ENCODE measurements at places on chromosomes 3 and 15.

GRCh38 chr15:89383365-89384175 lies 48.9 kb upstream of the POLG start:
- DNase-seq = no peak

- no peak for DNase-seq
Measured at GRCh38 chr15:80852676-80853075, 73.5 kb downstream of the CEMIP start.

- peak; percentile 74 for DNase-seq
Measured at GRCh38 chr15:85754989-85755388, 39.7 kb downstream of the KLHL25 start.

DNA sequence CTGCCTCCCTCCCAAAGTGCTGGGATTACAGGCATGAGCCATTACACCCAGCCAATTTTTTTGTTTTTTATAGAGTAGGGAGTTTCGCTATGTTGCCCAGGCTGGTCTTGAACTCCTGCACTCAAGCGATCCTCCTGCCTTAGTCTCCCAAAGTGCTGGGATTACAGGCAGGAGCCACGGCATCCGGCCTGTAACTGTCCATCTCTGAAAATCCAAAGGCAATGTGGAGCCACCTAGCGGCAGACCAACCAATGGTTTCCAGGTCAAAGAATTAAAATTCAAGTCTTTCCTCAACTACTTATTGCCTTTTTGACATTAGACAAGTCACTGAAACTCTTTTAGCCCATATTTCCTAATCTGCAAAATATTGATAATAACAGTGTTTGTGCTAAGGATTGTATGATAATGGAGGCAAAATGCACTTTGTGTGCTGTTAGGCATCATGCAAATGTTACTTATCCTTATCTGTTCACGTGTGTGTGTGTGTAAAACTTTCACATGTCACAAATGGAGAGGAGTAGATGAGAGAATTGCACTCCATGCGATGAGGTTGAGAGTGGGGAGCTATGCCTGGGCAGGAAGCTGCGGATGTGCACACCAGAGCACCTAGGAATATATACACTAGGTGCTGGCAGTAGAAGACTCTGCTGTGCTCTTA lies 48.7 kb downstream of the COL8A1 start:
- DNase-seq = peak; percentile 81

DNA sequence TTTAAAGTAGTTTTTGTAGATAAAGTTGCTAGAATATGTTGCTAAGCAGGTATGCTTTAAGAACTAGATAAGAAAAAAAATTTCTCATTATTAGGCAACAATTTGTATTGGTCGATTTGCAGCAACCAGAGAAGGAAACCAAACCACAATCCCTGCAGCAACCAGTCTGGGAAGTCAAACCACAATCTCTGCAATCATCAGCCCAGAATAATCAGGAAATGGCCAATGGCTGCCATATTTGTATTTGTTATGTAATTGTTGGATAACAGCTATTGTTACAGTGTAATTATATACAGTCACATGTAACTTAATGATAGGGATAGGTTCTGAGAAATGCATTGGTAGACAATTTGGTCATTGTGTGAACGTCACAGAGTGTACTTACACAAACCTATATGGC lies 23.6 kb downstream of the STXBP5L start:
- no peak for DNase-seq

DNA sequence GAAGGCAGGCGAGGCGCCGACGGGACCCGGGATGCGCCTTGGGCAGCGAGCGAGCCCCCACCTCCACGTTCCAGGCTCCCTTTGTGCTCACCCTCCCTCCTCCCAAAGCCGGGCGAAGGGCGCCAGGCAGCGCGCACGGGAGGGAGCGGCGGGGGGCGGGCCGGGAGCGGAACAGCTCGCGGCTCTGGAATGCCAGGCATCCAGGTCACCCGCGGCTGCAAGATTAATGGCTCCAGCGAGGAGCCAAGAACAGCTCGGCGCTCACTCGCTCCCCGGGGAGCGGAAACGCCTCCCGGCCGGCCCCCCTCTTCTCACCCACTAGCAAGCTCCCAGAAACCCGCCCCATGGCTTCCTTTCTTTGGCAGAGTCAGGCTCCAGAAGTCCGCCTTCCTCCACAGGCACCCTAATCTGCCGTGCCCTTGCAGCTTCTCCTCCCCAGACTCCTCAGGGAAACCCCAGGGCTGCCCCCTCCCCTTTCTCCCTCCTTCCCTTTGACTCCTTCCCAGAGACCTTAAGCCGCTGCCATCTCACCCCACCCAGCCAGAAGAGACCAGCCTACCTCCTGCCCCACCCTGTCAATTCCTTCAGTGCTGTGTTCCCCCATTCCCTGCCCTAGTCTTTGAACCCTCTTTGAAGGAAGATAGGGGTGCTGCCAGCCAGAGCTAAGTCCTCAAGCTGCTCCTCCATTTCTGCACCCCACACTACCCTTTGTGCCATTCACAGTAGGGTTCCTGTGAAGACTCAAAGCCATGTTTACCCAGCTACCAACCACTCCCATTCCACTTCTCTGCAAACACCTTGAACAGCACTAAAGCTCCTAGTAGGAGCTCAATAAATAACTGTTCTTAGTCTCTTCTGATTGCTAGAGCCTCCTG lies 9.9 kb downstream of the AMOTL2 start:
- DNase-seq = peak; percentile 99

DNA sequence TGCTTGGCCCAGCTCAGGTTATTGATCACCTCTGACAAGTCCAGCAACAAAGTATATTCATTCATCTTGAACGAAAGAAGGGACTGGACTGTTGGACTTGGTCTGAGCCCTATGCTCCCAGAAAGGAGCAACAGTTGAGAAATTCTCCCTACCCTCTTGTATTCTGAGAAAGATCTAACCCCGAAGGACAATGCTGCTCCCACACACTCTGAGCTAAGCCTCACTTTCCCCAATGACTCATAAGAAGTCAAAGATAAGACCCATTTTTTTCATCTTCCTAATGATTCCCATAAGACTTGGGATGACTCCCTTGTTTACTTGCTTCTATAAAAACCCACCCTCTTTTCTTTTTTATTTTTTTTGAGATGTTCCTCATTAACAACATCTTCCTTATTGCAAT lies 549.4 kb upstream of the MDFIC2 start:
- no peak for DNase-seq

GRCh38 chr3:81841540-81841939 lies 80.1 kb upstream of the GBE1 start:
- DNase-seq = no peak

GRCh38 chr15:68315495-68316031 lies 38.0 kb downstream of the FEM1B start:
- peak; percentile 9 for DNase-seq

DNA sequence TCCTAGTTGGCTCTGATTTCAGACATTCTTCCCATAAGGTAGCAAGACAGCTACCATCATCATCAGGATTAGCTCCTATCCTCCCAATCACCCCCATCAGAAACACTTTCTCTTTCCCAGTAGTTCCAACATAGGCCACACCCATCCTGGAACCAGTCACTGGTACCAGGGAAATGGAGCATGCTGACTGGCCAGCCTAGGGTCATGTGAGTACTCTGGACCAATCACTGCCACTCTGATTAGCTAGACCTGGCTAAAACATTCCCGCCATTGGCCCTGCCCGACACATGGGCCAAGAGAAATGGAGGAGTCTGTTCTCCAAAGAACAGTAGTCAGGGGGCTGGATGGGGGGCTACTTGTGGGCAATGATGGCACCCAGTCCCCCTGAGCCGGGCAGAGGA lies 12.4 kb downstream of the EFCC1 start:
- DNase-seq = no peak

DNA sequence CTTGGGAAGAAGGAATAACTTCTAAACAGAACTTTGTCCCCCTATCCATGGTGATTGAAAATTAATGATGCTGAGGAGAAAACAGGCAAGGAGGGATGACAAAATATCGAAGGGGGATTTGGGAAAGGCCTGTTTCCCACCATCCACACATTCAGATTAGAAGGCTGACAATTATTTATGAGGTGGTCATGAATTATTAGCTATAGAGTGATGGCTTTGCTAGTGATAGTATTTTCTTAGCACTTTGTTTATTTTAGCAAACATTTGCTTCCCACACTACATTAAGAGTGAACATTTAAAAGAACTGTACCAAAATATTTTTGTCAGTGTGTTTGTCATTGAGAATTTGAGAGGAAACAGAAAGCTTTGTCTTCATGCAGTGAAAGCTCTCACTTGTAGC lies 172.6 kb upstream of the PDZRN3 start:
- no peak for DNase-seq

GRCh38 chr3:180835501-180835900 lies 77.0 kb upstream of the FXR1 start:
- no peak for DNase-seq

DNA sequence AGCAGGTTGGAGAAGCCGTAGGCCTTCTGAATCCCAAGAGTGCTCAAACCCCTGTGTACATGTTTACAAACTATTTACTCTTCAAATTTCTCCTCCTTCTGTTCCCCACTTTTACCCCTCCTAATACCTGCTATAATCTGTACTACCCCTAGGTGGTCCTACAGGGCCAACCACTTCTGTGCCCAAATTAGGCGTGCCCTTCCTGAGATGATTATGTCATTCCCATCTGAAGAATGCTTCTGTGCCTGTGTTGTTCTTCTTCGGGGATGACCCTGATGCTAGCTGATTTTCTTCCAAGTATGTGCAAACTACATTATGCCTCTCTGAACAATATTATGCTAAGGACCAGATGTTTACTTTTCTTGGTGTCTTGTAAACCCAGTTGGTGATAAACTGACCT lies 20.5 kb downstream of the RBP2 start:
- DNase-seq = no peak

DNA sequence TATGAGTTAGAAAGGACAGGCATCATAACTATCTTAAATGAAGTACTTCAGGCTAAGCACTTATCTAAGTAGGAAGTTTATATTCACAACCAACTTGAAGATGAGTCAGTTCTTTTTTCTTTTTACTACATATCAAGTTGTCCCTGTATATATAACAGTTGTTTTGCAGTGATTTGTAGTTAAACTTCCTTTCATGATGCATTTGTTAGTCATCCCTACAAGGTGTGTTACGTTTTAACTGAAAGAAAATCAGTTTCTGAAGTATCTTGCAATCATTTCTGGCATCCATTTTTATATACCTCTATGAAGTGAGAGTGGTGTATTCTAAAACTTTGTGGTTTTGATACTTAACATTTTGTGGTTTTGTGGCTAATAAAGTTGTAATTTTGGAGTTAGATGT lies 46.1 kb downstream of the ZFAND6 start:
- no peak for DNase-seq

DNA sequence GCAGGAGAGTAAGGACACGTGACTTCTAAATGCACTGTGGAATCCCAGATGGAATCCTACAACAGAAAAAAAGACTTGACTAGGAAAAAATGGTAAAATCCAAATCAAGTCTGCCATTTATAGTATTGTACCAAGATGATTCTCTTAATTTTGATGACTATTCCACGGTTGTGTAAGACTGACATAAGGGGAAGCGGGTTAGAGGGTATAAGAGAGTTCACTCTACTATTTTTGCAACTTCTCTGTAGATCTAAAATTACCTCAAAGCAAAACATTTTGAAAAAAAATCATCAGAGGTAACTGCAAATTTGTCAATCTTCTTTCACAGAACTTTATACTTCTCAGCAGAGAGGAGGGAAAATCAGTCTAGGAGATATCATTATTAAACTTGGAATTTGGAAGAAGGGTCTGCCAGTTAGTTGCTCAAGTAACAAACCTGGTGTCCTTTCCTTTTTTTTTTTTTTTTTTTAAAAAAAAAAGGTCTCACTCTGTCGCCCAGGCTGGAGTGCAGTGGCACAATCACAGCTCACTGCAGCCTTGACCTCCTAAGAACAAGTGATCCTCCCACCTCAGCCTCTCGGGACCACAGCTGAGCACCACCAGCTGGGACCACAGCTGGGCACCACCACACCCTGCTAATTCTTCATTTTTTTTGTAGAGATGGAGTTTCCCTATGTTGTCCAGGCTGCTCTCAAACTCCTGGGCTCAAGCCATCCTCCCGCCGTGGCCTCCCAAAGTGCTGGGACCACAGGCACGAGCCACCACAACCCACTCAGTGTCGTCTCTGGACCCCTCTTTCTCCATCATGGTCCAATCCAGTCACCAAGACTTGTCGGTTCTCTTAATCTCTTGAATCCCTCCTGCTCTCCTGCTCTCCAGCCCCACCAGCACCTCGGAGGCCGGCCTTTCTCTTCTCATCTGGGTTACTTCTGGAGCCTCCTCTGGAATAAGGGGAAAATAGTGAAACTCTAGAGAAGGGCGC lies 14.9 kb upstream of the HES1 start:
- DNase-seq = no peak

GRCh38 chr3:128784232-128784631 lies 58.2 kb downstream of the RAB7A start:
- no peak for DNase-seq

- DNase-seq = peak; percentile 38
Measured at GRCh38 chr15:89499156-89499555, 2.8 kb upstream of the RHCG start.
